ENCODE measurements at places on chromosomes 16 and 17. TPM values are rescaled to one million over a fixed set of nuclear protein-coding genes. Genes with fewer than 3 reads are reported as not detected.

TBC1D28 gene
- total RNA-seq, result under 0.01 TPM

TBC1D3G gene
- not detected for total RNA-seq

DPEP3 gene
- not detected for total RNA-seq

SEC14L5 gene
- total RNA-seq, result 0.41 TPM
